ENCODE measurements at places on chromosomes 2 and 18.
A peak's percentile ranks its signal among the peaks of the same experiment; 100 is the strongest.

DNA sequence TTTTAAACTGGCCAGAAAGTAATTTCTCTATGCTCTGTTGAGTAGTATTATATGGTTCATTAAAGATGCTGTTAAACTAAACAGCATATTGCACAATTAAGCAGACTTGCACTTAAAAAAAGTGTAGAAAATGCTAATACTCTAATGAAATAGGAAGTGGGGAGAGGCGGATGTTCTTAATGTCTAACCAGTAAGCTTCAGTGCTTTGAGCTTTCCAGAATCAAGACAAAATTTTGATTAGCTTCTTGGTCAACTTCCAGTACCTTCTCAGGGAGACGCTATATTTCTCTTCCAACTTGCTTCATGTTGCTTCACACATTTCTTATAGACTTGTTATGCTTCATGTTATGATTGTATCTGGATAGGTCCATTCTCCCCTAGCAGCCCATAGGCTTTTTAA is 89.1 kb downstream of the MAP2 start:
- no peak for DNase-seq

DNA sequence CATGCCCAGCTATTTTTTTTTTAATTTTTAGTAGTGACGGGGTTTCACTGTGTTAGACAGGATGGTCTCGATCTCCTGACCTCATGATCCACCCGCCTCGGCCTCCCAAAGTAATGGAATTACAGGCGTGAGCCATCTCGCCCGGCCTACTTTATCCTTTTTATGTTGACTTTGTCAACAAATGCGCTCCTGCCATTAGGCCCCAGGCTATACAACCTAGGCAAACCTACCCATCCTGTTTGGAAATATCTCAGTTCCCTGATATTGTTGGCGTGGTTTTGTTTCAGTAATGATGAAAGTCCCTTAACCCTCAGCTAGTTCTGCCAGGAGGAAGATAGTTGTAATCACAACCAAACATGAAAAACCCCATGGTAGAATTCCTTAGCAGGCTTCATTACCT is 249.4 kb upstream of the SOX11 start:
- no peak for DNase-seq

- no peak for DNase-seq
These were observed 4.4 kb upstream of the SEMA4C start for GRCh38 chr2:96874198-96874831.

DNA sequence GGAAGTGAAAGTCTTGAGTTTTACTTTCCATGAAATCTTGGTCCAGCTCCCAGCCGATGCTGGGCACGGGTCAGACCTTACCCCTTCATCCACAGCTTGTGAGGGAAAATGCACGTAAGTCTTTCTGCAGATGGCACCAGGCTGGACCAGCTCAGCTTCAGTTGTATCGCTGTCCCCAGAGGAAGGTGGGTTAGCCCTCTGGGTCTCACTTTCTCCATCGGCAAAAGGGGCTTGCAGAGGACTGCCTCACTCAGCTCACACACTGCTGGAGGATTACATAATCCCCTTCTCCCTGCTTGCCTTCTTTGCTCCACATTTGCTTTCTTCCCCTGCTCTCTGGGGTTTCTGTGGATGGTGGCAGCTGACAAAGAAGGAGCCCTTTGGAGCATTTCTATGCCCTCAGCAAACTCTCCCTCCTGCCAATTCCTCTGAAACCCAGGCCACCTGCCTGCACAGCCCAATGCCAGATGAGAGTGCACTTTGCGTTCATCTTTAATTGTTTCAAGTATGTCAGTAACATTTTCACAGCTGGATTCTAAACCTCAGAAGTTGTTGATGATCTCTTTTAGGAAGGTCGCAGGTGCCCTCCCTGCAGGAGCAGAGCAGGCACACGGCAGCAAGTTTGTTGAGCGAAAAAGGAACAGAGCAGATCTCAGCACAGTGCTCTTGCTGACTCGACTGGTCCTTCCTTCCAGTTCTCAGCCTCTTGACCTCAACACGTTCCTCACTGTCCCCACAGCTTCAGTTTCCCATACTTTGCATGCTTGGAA is 155.6 kb upstream of the GLI2 start:
- DNase-seq, result no peak

- no peak for DNase-seq
These were observed 35.2 kb downstream of the CYRIA start for GRCh38 chr2:16630463-16630862.

GRCh38 chr2:57696016-57696415 is 350.6 kb upstream of the VRK2 start:
- peak; percentile 9 for DNase-seq

GRCh38 chr2:129902731-129903585 is 76.5 kb upstream of the RAB6C start:
- no peak for DNase-seq

DNA sequence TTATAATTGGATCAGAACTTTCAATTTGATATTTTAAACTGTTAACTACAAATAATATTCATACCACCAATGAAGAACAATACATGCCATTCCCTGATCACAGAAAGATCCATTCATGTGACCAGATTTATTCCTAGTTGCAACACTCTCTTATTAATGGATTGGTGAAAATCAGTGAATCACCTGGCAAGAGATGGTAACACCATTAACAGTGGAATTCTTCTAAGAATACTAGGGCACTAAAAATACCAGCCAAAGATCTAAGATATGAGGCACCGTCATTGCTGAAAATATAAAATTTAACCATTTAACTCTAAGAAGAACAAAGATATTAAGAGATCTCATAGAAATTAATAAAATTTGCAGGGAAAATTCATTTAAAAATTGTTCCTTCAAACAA is 58.1 kb downstream of the MAP4K3 start:
- no peak for DNase-seq

DNA sequence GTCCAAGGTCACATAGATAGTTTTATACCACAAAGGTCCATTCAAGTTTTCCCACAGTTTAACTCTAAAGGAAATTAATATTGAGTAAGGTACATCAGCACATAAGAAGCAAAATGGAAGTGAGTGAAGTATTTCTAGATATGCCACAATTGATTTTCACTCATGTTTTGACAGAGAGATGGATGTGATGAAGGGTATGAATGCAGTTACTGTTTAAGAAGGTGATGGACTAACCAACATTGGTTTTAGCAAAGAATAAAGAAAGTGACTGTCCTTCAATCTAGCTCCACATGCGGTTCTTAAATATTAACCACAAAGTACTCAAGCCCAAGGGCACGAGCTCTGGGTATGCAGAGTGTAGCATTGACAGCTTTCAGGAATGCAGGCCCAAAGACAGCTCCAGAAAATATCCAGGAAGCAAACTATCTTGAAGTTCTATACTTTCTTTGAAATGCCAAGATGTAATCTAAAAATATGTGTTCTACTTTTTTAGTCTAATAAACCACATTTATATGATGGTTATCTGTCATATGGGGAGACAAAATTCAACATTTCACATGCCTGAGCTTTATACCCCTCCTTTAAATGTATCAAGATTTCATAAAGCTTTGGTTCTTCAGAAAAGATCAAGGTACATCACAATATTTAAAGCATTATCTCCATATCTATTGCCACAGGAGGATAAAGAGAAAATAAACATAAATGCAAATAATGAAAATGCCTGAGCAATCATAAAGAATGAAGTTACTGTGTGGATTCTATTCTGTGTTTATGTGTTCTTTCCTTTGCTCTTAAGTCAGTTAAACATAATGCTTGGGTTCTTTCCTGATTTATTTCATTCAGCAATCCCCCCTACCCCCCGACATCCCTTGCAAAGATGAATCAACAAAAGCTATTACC is 6.7 kb upstream of the SCN1A start:
- DNase-seq, result no peak

DNA sequence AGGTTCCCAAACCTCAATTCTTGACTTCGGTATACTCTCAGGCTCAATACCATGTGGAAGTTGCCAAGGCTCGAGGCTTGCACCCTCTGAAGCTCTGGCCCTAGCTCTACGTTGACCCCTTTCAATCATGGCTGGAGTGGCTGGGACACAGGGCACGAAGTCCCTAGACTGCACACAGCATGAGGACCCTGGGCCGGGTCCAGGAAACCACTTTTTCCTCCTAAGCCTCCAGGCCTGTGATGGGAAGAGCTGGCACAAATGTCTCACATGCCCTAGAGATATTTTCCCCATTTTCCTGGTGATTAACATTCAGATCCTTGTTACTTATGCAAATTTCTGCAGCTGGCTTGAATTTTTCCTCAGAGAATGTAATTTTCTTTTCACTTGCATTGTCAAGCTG is 45.1 kb upstream of the CALCRL start:
- DNase-seq, result no peak

GRCh38 chr18:433298-433697 is 67.2 kb downstream of the COLEC12 start:
- DNase-seq, result no peak

Data from HS-5 (cell line).